ENCODE measurements at places on chromosomes 13 and 19.

GRCh38 chr13:114106991-114107685 is 25.3 kb downstream of the RASA3 start:
- no peak for DNase-seq

DNA sequence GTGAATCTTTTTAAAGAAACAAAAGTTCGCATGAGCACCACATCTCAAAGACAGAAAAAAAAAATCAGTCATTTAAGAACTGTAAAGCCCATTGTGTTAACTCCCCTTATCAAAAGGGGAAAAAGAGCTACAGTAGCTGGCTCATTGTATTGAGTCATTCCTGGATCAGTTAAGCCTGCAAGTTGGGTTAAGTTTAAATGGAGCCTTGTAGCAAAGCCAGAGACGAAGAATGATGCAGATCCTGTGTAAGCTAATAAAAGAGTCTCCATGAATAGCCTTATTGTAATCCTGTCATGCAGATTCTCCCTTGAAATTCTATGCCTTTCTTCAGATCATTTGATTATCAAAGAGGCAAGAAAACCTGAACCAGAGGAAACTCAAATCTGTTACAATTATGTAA is 83.8 kb downstream of the CRYL1 start:
- DNase-seq: no peak

DNA sequence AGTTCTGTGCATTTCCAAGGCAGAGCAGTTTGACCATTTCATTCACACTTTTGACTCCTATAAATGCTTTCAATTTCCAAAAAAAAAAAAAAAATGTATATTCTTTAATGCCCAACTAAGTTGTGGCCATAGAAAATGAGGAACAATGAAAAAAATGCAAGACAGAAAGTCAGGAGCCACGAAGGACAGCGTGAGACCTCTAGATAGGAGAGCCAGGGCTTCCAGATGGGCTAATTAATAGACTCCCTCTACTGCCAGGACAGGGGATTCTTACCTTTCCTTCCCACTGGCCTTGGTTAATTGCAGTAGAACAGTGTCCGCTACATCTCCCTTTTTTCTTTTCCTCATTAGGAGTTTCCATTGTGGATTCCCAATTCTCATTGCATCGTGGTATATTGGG is 8.6 kb downstream of the FPR3 start:
- no peak for DNase-seq

DNA sequence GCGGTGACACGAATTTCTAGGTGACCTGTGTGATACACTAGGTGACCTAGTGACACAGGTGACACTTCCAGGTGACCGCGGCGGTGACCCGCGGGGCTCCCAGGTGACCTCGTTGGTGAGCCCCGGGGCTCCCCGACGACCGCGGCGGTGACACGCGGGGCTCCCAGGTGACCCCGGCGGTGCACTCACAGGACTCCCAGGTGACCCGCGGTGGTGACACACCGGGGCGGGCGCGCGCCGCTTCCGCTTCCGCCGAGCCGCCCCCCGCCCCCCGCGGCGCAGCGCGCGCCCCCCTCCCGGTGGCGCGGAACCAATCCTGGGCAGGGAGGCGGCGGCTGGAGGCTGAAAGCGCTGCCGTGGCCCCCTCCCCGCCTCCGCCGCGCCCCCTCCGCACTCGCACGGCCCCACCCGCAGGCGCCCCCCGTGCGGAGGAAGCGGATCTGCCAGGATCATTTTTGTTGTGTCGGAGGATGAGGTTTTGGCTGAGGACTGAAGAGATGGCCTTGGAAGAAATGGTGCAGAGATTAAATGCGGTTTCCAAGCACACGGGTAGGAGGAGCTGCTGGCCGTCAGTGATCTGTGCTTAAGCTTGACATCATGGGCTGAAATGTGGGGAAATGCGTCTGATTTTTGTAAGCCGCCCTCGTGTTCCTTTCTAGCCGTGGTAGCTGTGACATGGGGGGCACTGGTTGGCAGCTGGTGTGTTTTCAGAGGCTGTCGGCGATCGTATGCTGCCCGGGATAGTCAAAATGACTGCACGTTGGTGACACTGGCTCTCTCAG is at the start of gene MCF2L:
Gene MCF2L, plus strand, starts transcription at position 305 of the 782 bp plus-strand sequence. Its CDS starts 166 bp downstream, at position 471.
- peak; percentile 67 for DNase-seq

GRCh38 chr13:59354665-59355369 is 808.9 kb downstream of the DIAPH3 start:
- no peak for DNase-seq

All from stimulated activated CD8-positive, alpha-beta memory T cell treated with anti-CD3 and anti-CD28 coated beads, Interleukin-4, amount 100 ng/mL, for 48 hours (primary cell).